H9 (cell line): ENCODE measurements at places on chromosomes 2 and 18. TPM values are rescaled to one million over a fixed set of nuclear protein-coding genes. Genes with fewer than 3 reads are reported as not detected.
A peak's percentile ranks its signal among the peaks of the same experiment; 100 is the strongest.

DNA sequence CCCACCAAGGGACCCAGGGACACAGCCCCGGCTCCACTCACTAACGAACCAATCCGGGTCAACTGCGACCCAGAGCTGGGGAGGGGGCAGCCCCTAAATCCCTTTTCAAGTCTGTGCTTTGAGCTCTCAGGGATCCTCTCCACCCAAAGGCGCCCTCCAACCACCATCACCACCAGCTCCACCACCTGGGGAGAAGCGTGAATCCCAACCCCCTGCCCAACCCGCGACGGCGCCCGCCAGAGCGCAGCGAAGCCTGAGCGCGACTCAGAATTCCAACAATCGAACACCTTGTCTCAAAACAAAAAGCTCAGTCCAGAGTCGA, 497 bp downstream of the DSC3 start:
- peaks cover 3% of the 10 kb centered on the region; the same call in 1 of the 2 replicates for H3K4me1 ChIP-seq
- no peak overlapping the region for H3K27ac ChIP-seq
- no peak for DNase-seq
- H3K27me3 ChIP-seq, result peaks cover 37% of the 10 kb centered on the region
- peak overlapping the region; percentile 76 for H3K4me3 ChIP-seq

The CRYBA2 gene
- total RNA-seq, result not detected in 2 replicates

- no peaks in the 10 kb centered on the region for H3K27me3 ChIP-seq
- no peak overlapping the region for H3K27ac ChIP-seq
- no peaks in the 10 kb centered on the region for H3K36me3 ChIP-seq
- H3K4me1 ChIP-seq, result no peaks in the 10 kb centered on the region; the same call in 1 of the 2 replicates
Observed at GRCh38 chr2:165508927-165509326, 39.4 kb downstream of the CSRNP3 start.

DNA sequence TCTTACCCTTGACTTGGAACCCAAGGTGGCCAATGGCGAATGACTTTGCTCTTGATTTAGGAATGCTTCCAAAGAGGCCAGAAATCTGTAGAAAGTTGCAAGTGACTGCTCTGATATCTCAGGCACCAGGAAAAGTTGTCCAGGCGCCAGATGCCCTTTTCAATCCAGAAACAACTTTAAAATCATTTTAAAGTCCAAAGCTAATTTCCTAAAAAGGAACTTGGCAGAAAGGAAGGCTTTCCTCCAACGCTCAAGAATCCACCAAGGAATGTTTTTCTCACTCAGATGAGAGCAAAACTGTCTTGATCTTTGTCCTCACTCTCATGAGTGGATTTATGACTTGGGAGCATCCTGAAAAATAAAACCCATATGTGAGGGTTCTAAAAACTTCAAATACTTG, 5.3 kb downstream of the NGEF start:
- DNase-seq, result no peak
- no peaks in the 10 kb centered on the region for H3K27me3 ChIP-seq
- no peak overlapping the region for H3K27ac ChIP-seq
- no peaks in the 10 kb centered on the region for H3K4me1 ChIP-seq
- H3K4me3 ChIP-seq, result no peak overlapping the region
- H3K36me3 ChIP-seq, result no peaks in the 10 kb centered on the region

GRCh38 chr2:54149638-54150441, 34.4 kb downstream of the ACYP2 start:
- no peak overlapping the region for H3K4me3 ChIP-seq
- no peak for DNase-seq
- H3K27ac ChIP-seq, result no peak overlapping the region
- no peaks in the 10 kb centered on the region for H3K4me1 ChIP-seq
- no peaks in the 10 kb centered on the region for H3K27me3 ChIP-seq

GRCh38 chr2:109295781-109296117, 166.7 kb downstream of the SH3RF3 start:
- H3K27me3 ChIP-seq, result no peaks in the 10 kb centered on the region
- no peak for DNase-seq
- no peaks in the 10 kb centered on the region; the same call in 2 of the 3 replicates for H3K36me3 ChIP-seq
- H3K4me3 ChIP-seq, result no peak overlapping the region
- no peak overlapping the region for H3K27ac ChIP-seq

DNA sequence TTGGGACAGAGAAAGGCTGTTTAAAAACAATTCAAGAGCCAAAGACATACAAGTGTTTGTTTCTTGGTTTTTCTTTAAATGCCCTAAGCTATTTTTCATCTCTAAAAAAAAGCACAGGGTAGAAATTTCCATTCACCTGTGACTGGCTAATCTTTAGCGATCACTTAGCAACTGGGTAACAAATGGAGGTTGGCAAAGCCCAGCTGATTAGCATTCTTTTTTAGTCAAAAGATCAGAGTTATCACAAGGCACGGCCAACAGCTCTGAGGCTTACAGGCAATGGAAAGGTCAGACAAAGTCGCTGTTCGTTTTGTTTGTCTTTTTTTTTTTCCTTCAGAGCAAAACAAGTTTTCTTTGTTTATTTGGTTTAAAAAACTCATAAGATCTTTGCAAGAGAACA, 29.0 kb upstream of the TTR start:
- H3K4me1 ChIP-seq, result no peaks in the 10 kb centered on the region
- no peaks in the 10 kb centered on the region for H3K27me3 ChIP-seq
- H3K36me3 ChIP-seq, result no peaks in the 10 kb centered on the region
- no peak for DNase-seq

DNA sequence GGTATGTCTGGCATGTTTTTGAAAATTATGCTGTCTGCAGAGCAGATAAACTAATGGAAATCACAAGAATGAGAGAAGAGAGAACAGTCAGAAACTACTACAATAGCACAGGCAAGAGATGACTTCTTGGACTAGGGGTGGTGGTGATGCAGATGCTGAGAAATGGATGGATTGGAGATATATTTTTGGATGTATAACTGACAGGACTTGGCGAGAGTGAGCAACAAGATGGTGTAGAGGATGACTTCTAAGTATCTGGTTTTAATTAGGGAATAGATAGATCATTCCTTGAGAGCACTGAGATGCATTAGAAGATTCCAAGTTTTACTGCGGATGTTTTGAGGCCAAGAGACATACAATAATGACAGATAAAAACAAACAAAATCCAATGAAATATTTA, 328.2 kb downstream of the PID1 start:
- DNase-seq, result no peak
- H3K4me3 ChIP-seq, result no peak overlapping the region
- no peaks in the 10 kb centered on the region for H3K36me3 ChIP-seq
- no peak overlapping the region for H3K27ac ChIP-seq

- no peak overlapping the region for H3K27ac ChIP-seq
- no peak for DNase-seq
- no peak overlapping the region for H3K4me3 ChIP-seq
- peaks cover 2% of the 10 kb centered on the region; the same call in 2 of the 3 replicates for H3K36me3 ChIP-seq
Observed at GRCh38 chr2:101614127-101614759, 83.3 kb upstream of the MAP4K4 start.

DNA sequence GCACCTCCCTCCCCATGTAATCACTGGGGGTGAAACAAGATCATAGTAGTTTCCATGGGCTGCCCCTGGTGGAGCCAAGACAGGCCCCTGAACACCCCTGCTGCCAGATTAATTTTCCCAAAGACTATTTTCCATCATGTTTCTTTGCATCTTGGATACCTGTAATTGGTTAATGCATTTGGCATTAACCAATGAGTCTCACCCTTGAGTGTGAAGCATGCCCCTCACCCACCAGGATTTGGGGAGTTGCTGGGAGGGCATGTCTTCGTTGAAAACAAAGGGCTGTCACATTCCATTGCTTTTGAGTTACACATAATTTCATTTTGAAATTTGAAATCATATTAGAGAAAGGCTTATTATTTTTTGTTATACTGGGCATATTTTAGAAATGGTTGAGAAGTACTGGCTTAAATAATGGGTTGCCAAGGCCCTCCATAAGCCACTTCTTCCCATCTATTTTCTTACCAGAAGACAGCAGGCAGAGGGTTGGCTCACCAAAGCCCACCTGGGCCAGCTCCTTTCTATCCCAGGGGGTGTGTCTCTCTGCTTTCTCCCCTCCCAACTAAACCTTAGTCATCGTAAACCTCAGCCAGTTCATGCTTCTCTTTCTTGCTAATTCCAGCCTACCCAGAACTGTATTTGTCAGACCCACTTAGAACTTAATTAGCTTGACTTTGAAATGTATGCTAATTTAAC, 51.8 kb downstream of the ATIC start:
- H3K4me1 ChIP-seq, result no peaks in the 10 kb centered on the region
- no peak overlapping the region for H3K4me3 ChIP-seq
- no peak for DNase-seq

- H3K4me3 ChIP-seq, result no peak overlapping the region
- H3K4me1 ChIP-seq, result no peaks in the 10 kb centered on the region
- H3K27ac ChIP-seq, result no peak overlapping the region
- peaks cover 19% of the 10 kb centered on the region; the same call in 2 of the 3 replicates for H3K36me3 ChIP-seq
- no peaks in the 10 kb centered on the region for H3K27me3 ChIP-seq
- DNase-seq, result no peak
Observed at GRCh38 chr2:3465844-3466481, 53.4 kb downstream of the ADI1 start.

DNA sequence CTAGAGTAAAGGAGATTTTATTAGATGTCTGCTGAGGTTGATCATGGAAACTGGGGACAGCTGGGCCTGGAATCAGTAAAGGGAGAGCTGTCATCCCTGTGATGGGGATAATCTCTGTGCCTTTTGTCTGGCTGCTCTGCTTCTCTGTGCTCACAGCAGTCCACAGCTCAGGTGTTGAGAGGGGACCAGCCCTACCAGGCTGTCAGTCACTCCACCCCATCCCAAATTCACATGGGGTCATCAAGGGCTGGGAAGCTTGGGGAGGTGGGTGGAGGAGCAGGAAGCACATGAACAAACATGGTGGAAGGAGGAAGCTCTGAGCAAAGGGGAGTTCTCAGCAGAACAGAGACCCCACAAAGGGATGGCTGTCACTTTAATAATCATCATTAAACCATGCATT, 13.7 kb upstream of the LRRFIP1 start:
- no peaks in the 10 kb centered on the region for H3K27me3 ChIP-seq
- peaks cover 3% of the 10 kb centered on the region; the same call in 1 of the 2 replicates for H3K36me3 ChIP-seq
- H3K27ac ChIP-seq, result peak overlapping the region; percentile 54
- peaks cover 26% of the 10 kb centered on the region for H3K4me1 ChIP-seq

The RESP18 gene
- not detected in 2 replicates for total RNA-seq

GRCh38 chr18:56804395-56804794, 153.2 kb downstream of the WDR7 start:
- DNase-seq, result no peak
- H3K27me3 ChIP-seq, result no peaks in the 10 kb centered on the region
- H3K27ac ChIP-seq, result no peak overlapping the region
- no peaks in the 10 kb centered on the region for H3K4me1 ChIP-seq
- no peak overlapping the region for H3K4me3 ChIP-seq

The CD226 gene
- total RNA-seq, result 0.04 TPM in 1 of 2 replicates, not detected in the other
